A549 treated with DMSO at 1 μM for 4 hours (cell line): ENCODE measurements at places on chromosomes 7 and 10. TPM values are rescaled to one million over a fixed set of nuclear protein-coding genes. Genes with fewer than 3 reads are reported as not detected.

KDM7A gene
- 2.6 to 3.8 TPM (median 3.4 TPM) in 5 replicates for total RNA-seq

CC2D2B gene
- 0.15 to 0.34 TPM (median 0.22 TPM) in 3 of 5 replicates, not detected in the others for total RNA-seq

VIPR2 gene
- 0.02 TPM in 1 of 5 replicates, not detected in the others for total RNA-seq

NKX2-3 gene
- 0.06 TPM in 1 of 5 replicates, not detected in the others for total RNA-seq
